ENCODE measurements at places on chromosomes 11 and 22.

DNA sequence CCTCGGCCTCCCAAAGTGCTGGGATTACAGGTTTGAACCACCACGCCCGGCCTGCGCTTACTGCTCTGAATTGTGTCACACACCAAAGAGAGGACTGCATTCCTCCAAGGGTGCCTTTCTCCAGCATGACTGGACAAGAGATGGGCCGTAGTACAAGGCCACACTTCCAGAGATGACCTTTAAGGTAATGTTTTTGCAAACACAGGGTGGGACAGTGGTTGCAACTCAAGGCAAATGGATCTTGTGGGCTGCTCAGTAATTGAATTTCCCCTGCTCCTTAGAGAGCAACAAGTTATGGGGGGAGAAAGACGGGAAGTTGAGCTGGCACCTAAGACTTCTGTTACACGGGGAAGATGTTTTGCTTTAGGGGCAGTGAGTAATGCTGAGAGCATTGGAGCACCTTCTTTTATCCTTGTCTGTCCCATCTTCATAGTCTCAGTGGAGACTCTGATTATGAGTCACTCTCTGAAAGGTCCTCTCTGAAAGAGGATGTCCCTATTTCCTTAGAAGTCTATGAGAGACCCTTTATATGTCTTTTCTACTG lies 66.3 kb downstream of the C11orf91 start:
- no peak for DNase-seq

DNA sequence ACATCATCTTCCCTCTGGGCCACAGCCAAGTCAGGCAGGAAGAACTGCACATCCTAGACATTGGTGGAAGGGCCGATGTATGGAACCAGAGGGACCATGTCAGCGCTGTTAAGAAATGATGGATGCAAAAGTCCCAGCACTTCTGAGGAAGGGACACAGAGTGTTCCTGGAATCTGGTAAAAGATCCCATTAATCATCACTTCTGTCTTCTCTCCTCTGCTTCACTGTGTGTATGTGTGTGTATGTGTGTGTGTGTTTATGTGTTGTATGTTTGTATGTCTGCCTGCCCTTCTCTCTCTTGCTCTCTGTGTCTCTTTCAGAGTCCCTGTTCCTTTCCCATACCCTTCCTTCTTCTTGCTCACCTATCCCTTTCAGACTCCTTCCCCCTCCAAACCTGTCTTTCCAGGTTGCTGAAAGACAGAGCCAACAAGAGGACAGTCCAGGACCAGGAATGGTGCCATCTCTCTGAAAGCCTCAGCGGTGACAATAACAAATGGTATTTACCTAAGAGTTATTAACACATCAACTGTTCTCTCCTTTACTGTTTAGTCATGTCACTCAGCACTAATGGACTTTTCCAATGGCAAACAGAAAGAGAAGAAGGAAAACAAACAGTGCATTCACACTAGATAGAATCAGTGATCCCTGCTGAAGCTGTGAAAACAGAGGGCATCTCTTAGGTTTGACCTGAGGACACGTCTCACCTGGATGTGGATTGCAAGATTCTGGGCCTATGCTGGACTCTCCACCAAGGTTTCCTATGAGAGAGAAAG lies 47.1 kb downstream of the EHF start:
- no peak for DNase-seq

DNA sequence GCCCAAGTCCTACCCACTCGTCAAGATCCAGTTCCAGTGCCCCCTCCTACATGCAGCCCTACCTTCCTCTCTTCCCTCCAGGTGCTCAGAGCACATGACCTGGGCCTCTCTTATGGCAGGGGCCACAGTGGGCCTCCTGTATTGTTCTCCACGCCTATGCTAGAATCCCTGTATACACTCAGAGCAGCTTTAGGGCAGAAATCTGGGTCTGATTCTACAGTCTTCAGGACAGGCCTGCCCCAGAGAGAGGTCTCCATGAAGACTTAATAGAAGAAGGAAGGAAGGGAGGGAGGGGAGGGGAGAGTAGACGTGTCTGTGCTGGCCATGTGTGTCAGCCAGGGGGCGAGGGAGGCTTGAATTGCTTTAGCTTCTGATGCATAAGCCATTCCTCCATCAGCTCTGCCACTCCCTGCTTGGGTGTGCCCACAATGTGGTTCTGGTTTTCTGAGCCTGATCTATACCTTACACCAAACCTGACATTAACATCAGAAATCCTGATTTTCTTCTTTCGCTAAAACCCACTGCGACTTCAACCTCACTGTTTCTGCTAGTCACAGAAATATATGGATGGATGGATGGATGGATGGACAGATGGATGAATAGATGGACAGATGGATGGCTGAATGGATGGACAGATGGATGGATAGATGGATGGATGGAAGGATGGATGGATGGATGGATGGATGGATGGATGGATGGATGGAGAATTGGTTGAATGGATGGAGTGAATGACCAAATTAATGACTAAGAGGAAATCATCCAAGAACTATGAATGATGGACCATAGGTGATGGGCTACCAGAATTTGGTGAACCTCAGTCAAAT lies 56.6 kb upstream of the PRDM11 start:
- DNase-seq = no peak

DNA sequence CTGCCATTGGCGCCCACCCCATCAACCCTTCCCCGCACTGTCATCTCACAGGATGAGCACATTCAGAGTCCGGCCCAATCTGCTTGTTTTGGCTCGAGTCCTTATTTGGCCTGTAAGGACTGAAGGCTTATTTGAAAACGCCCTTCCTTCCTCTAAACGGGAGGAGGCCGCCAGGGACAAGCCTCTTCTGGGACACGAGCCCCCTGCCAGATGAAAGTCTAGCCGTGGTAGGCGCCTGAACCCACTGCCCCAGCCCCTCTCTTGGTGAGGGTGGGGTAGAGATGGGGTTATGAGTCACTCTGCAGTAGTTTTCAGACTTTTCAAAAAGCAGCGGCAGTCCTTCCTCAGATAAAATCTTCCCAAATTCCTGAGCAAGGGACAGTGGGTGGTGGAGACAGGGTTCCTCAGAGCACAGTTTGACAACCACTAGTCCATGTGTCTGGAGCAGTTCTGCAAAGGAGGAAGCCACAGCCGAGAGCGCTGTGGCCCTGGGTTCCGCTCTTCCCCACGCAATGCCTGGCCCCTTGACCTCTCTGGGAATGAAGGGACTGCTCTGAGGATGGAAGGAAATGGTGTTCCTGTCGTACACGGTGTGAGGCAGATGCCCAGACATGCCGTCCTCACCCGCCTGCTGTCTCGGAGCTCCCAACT lies 57.0 kb downstream of the MYH9 start:
- DNase-seq = no peak

GRCh38 chr22:36541831-36542411 lies 13.0 kb upstream of the EIF3D start:
- DNase-seq = peak; percentile 69
